ENCODE measurements at places on chromosomes 3 and 15.

DNA sequence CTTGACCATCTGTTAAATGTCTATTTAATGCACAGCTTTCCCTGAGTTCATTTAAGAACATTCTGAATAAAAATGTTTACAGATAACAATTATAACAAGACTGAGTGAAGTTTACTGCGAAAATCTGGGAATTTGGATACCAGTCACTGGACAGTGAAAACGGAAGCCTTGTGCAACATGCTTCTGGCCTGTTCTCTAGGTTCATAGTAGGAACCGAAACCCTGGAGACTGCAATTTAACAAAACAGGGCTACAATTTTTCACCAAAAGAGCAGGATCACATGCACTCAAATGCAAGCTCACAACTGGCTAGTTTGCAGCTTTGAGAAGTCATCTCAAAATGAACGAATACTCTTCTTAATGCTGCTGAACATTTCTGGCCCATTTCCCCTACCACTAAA lies 435.9 kb downstream of the NR2F2 start:
- no peak for DNase-seq

GRCh38 chr3:150254309-150254708 lies 153.8 kb upstream of the TSC22D2 start:
- no peak for DNase-seq

DNA sequence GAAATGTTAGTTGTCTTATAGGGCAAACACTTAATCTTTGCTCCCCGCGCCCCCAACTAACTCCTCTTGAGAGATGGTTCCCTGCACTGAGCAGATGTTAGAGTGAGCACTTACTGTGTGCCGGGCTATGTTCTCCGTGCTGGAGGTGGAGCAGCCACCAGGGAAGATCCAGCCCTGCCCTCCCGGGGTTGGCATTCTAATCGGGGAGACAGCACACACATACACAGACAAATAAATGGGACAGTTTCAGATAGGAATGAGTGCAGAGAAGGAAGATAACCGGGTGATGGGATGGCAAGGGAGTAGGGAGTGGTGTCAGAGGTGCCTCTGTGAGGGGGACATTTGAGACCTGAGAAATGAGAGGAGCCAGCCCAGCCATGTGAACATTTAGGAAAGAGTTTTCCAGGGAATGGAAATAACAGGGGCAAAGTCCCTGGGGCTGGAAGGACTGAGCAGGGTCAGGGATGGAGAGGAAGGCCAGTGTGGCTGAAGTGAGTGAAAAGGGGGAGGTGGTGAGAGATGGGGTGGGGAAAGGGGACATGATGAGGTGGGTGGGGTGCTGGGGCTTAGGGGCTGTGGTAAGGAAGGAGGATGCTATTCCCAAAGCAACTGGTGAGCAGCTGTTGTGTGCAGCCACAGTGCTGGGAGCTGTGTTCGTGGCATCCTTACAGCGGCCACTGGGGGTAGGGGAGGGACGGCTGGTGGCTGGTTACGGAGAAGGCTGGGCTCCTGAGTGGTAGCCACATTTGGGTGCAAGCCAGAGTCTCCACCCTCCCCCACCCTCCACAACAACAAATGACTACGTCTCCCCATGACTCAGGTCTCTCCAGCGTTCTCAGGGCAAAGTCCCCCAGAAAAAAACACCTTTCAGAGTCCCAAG lies 15.4 kb upstream of the FGD5 start:
- no peak for DNase-seq

DNA sequence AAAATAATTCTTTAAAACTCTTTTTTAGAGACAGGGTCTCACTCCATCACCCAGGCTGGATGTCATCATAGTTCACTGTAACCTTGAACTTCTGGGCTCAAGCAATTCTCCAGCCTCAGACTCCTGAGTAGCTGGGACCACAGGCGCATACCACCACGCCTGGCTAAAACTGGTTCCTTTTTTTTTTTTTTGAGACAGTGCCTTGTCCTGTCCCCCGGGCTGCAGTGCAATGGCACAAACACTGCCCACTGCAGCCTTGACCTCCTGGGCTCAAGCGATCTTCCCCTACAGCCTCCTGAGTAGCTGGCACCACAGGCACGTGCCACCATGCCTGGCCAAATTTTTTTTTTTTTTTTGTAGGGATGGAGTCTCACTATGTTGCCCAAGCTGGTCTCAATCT lies 23.7 kb upstream of the FURIN start:
- DNase-seq: no peak

GRCh38 chr15:73019601-73020146 lies 32.6 kb upstream of the NEO1 start:
- no peak for DNase-seq

- no peak for DNase-seq
Measured at GRCh38 chr3:97070302-97070701, 255.9 kb downstream of the EPHA6 start.

DNA sequence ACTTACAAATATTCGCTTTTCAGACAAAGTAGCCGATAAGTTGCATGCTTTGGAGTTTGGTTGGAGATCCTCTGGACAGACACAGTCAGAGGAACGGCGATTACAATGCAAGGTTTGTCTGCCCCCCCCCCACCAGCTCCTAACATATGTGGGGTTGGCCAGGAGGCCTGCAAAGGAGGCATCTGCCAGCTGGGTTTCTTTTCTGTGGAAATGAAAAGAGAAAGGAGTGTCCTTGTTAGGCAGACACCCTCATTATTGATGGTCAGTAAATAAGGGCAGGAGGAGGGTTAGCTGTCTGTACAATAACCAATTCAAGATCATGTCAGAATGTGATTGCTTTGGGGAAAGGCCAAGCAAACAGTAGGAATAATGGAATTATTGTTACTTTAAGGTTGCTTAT lies 49.1 kb downstream of the TLNRD1 start:
- no peak for DNase-seq

GRCh38 chr3:37505415-37505814 lies 331.0 kb upstream of the LRRFIP2 start:
- no peak for DNase-seq

DNA sequence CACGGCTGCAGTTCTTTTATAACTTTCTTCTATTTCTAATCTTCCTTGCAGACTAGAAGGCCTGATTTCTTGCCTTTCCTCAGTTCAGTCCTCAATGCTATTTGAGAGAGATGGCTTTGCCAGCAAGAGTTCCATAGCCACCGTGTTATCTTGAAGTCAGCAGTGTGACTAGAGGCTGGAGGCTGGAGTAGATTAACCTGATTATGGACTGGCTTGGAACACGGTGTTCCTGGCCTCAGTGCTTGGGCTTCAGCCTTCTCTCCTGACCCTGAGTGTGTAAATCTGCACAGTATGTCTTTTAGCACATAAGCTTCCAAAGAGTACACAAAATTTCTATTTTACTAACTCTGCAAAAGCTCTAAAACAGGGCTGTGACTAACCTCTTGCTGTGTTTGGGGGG lies 61.4 kb downstream of the CCDC54 start:
- DNase-seq: no peak

DNA sequence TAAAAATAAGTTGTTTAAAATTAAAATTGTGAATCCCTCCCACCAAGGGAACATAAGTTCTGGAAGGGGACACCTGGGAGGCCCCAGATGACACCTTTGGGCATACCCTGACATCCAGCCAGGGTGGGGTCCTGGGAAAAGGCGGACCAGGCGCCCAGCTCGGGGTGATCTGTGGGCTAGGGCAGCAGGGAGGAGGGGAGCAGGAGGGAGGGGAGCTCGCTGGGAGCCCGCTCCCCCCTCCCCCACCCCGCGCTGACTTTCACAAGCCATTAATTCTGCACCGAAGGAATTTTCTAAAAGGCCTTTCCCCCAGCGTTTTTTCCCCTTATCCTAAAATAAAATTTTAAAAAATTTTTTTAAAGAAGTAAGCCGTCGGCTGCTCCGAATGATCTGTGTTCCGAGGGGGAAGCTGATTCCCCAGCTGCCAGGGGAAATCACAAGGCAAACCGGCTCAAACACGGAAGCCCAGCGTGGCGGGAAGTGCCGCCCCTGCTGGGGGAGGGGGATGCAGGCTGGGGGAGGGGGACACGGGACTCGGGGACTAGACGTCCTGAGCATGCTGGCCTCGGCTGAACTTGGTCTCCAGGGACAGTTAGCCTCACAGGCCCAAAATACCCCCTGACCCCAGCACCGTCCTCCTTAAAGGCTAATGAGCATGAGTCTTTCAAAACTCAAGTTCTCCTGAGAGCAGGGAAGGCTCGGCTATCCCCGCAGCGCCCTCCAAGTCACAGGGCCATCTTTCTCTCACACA lies 13.9 kb downstream of the PLXND1 start:
- DNase-seq: no peak

Measured in GM04504 (cell line).